Activated CD8-positive, alpha-beta memory T cell treated with anti-CD3 and anti-CD28 coated beads for 36 hours (primary cell): ENCODE measurements at places on chromosomes 16 and 17. TPM values are rescaled to one million over a fixed set of nuclear protein-coding genes. Genes with fewer than 3 reads are reported as not detected.

Gene SLC35G6
- total RNA-seq = not detected

Gene EVI2A
- 38.5 TPM for total RNA-seq

Gene KRT24
- total RNA-seq = not detected

Gene HOXB4
- 3.3 TPM for total RNA-seq

Gene FGF11
- total RNA-seq = 2.0 TPM

Gene PSMD3
- 193 TPM for total RNA-seq

Gene TBC1D3D
- 0.10 TPM for total RNA-seq

Gene GCGR
- not detected for total RNA-seq

Gene HS3ST4
- not detected for total RNA-seq

Gene CIAO2B
- total RNA-seq = 174 TPM

Gene CHD9NB
- 0.31 TPM for total RNA-seq

Gene EPN3
- not detected for total RNA-seq

Gene HIGD1B
- not detected for total RNA-seq

Gene CNGB1
- total RNA-seq = not detected

Gene KRT13
- total RNA-seq = not detected

Gene HSF5
- 5.1 TPM for total RNA-seq

Gene CIAO3
- 33.4 TPM for total RNA-seq

Gene CCT6B
- total RNA-seq = 0.99 TPM

Gene HLF
- 0.51 TPM for total RNA-seq

Gene GLYR1
- total RNA-seq = 101 TPM

Gene TIMP2
- 0.42 TPM for total RNA-seq

Gene MYH11
- total RNA-seq = not detected

Gene ZNF597
- 1.9 TPM for total RNA-seq

Gene TNFRSF13B
- not detected for total RNA-seq

Gene PAFAH1B1
- total RNA-seq = 152 TPM

Gene DLG4
- 4.6 TPM for total RNA-seq

Gene HSD17B1
- 0.19 TPM for total RNA-seq

Gene JPH3
- total RNA-seq = not detected

Gene TSPAN10
- 0.19 TPM for total RNA-seq

Gene TM4SF5
- total RNA-seq = not detected

Gene HOXB7
- 0.73 TPM for total RNA-seq

Gene PNPO
- 57.8 TPM for total RNA-seq

Gene KRTAP4-5
- total RNA-seq = not detected
